Panc1 (cell line): ENCODE measurements at places on chromosomes 7 and 10.

GRCh38 chr10:130046591-130046990 lies 64.0 kb downstream of the C10orf143 start:
- no peak for DNase-seq

GRCh38 chr7:150372271-150373048 lies 3.8 kb downstream of the REPIN1 start:
- no peak for DNase-seq

DNA sequence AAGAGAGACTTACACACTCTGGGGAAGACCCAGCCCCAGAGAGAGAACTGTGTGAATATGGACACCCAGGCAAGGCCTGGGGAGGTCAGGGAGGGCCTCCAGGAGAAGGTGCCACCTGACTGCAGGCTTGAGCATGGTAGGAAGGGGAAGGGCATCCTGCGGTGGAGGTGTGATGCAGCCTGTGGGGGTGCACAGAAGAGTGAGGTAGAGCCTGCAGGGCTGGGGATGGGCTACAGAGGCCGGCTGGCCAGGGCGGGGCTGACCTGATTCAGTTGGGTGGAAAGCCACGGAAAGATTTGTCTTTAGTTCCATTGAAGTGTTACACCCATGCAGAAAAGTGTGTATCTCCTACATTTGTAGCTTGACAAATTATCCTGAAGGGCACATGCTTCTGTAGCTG lies 47.6 kb downstream of the ZMIZ1 start:
- DNase-seq = no peak

GRCh38 chr7:24299192-24299591 lies 15.2 kb downstream of the NPY start:
- no peak for DNase-seq

- no peak for DNase-seq
These were observed 4.7 kb downstream of the PDGFA start for GRCh38 chr7:514651-515598.

DNA sequence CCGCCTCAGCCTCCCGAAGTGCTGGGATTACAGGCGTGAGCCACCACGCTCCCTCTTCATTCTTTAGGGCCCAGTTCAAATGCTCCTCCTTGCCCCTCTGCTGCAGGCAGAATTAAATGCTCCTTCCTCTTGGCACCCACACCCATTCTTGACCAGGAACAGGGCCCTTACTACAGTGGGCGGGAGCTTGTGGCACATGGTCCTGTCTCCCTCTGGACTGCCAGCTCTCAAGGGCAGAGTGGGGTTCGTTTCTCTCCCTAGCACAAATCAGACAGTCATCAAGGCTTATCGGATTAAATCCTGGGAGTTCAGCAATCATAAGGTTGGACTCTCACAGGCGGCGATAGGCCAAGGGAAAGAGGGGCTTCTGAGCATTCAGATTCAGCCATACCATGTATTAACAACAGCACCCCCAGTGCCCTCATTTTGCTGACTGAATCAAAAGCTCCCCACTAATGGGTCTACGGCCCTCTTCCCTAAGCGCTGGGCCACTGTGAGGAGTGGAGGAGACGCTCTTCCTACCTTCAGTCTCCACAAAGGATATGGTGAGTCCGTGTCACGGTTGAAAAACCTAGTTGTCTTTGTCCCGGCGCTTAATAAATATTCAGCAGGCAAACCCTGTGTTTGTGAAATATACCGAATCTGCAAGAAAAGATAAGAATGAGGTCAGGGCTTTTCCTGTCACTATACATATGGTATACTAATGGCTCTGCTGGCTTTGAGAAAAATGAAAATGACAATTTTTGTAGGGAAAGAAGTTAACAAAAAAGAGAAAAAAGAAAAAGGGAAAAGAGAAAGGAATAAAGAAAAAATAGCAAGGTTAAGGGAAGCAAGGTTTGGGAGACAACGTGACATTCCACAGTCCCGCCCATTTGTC lies 107.4 kb downstream of the CLEC2L start:
- no peak for DNase-seq

GRCh38 chr10:86067436-86068050 lies 299.1 kb downstream of the GRID1 start:
- DNase-seq = no peak

DNA sequence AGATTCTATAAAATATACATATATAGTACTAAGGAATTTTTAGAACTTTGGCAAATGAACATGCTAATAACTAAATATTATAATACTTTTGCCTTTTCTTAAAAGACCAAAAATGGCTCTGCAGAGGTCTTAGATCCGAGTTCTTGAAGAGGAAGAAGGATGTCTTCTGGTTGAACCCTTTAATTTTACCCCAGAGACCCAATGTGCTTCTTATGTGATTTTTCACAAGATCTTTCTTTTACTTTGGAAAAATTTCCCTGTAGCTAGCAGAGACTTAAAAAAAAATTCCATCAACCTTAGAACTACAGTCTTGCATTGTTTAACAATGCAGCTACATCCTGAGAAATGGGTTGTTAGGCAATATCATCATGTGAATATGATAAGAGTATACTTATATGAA lies 663.2 kb downstream of the PARD3 start:
- DNase-seq = no peak

- peak; percentile 72 for DNase-seq
These were observed 39.3 kb downstream of the C1GALT1 start for GRCh38 chr7:7221599-7222038.

GRCh38 chr7:28517206-28517605 lies 104.9 kb downstream of the CREB5 start:
- no peak for DNase-seq

DNA sequence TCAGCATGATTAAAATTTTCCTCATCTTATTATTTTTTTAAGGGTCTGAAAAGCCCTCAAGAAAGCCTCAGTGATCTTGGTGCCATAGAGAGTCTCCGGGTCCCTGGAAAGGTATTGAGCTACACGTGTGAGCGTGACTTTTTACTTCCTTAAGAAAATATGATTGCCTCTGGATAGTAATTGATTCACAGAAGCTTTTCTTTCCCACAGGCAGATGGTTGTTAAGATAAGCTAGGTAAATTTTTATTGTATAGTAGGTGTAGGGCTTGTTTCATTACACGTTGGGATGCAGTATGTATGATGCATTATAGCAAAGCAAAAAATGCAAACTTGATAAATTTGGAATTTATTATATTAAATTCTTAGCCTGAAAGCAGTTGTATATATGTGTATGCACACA lies 7.7 kb downstream of the VPS50 start:
- no peak for DNase-seq

GRCh38 chr10:80137031-80137862 lies 4.7 kb downstream of the PLAC9 start:
- no peak for DNase-seq

DNA sequence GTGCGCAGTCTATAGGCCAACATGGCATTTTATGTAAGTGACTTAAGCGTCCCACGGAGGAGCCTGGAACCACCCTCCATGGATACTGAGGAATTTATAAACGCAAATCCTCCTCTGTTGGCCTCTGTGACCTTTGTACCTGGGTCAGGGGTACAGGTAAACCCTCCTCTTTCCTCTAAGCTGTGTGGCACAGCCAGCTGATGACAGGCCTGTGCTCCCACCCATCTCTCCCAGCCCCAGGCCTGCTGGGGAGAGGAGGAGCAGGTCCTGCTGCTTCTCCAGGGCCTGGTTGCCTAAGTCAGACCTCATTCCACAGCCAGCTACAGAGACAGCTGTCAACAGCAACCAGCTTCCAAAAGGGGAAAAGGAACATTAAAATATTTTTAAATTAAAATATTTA lies 5.0 kb downstream of the AVPI1 start:
- DNase-seq = no peak

DNA sequence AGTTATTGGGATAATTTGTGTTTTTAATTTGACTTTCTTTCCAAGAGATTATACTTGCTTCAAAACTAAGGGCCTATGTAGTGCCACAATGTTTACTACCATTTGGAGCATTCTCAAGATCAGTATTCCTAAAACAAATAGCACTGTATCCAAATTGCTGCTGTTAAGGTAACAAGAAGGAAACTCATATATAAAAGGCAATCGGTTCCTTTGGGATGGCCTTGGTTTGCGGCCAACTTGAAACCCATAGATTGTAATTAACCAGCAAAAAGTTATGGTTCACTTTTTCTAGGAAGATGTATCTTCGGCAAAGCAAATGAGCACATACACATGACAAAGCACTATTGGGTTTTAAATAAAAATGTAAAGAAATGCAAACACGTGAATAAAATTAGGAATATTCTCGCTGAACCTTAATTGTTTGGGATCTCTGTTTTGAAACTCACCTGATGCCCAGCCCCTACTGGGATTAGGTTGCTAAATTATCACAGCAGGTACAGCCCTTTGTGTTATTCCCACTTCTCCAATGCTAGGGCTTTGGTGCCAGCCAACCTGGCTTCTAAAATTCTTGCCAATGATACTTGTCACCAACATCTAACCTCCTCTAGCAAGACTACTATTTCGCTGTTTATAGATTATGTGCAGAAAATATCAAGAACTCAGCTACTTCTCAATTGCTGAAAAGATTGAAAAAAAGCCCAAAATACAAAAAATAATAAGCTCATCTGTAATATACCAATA lies 16.0 kb downstream of the CDNF start:
- DNase-seq = no peak

DNA sequence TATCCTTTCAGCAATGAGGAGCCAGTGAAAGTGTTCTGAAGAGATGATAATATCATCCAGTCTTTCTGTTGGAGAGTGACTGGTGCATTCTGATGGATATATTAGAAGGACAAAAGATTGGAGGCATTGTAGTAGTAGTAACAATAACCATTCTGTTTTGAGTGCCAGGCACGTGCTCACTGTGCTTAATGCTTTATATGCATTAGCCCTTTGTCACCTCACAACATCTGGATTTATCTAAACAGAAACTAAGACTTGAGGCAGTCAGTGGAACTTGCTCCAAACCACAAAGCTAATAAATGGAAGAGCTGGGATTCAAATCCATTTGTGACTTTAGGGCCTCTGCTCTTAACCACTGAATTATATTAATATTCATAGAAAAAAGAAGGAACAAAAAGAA lies 84.5 kb upstream of the OIT3 start:
- DNase-seq = no peak

- no peak for DNase-seq
These were observed 2.7 kb upstream of the CALML5 start for GRCh38 chr10:5502061-5502521.

DNA sequence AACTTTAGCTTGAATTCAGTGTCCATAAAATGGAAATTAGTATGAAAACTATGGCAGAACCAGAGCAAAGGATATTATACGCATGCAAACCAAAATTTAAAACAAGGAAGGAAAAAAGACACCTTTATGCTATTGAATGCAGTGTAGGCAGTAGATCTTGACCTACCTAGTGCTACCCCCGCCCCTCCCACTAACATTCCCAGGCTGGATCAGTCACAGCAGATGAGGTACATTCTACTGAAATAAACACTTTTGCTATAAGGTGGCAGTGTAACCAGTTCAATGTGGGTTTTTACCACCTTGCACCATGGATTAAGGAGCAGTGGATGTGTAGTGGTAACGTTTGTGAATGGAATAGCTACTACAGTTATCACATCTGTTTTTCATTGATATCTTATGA lies 27.9 kb downstream of the SRI start:
- DNase-seq = no peak

GRCh38 chr7:47472444-47473157 lies 109.3 kb downstream of the TNS3 start:
- DNase-seq = no peak

DNA sequence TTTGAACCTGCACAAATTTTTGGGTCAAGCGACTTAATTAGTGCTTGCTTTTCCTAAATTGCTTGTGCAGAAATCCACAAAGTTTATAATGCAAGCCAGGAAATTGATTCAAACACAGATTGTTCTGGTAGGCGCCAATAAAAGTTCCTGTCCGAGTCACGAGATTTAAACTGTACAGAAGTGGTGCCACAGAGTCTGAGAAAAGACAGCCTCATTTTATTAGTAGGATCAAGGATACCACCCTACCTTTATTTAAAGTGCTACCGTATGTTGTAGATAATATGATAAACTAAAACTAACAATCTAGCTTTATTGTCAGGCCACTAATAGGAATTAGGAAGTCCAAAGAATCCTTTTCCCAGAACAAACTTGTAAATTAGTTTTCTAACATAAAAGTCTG lies 696.7 kb downstream of the TNS3 start:
- DNase-seq = no peak

DNA sequence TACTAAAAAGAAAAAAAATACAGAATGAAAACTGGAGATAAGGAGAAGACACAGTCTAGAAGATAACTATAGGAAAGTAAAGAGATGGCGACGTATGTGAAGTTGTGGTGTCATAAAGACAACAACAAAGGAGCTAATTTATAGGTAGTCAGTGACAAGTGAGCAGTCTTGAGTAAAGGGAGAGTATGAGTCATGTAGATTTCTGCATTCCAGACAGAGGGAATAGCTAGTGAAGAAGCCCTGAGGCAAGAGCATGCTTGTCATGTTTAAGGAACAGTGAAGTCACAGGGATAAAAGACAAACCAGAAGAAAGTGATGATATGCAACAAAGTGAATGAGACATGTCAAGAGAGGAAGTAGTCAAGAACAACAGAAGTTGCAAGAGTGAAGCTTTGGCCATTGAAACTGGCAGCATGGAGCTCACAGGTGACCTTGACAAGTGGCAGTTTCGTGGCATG lies 2.3 kb upstream of the MIOS start:
- DNase-seq = peak; percentile 74

GRCh38 chr10:47115322-47115721 lies 184.7 kb upstream of the GDF10 start:
- DNase-seq = no peak

GRCh38 chr7:105316578-105317344 lies 72.0 kb downstream of the SRPK2 start:
- DNase-seq = no peak

DNA sequence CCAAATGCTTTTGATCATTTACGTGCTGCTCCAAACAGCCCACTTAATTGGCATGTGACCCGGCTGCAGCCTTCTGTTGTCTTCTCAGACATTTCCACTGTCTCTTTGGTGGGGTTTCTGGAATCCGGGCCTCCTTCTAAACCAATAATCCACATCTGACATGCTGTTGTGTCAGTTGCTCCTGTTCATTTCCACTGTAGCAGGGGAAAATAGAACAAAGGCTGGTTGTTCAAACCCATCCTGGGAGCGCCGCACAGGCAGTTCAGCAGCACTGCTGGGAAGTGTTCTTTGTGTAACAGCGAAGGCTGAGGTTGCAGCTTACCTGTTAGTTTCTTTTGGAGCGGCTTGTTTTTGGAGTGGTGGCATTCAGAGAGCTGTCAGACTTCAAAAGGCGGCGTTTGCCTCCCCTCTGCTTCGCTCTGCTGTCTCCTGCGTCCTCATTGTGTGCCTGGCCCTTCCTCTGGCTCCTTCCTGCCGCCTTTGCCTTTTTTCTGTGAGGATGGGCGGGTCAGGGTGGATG lies 149.4 kb downstream of the SNX10 start:
- DNase-seq = no peak

DNA sequence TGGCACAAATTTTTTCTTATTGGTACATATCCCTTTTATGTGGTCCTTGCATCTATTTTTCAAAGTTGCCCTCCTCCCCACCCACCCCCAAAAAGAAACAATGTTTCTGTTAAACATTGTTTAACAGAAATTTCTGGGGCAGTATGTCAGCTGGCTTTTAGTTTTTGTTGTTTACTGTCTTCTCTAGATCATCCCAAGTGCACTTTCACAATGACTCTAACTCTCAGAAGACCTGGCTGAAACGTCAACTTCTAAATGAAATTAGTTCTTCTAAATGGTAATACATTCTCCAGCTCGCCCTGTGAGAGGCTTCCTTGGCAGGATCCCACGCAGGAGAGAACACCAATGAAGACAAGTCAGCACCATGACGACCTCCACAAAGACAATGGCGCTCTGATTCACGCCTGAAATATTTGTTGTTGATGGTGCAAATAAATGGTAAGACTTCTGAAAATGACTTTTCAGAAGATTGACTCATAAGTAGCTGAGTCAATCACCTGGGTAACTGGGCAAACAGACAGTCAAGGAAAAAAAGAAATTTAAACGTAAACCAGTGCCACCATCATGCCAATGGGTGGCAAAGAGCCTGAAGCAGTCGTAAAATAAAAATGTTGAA lies 293.7 kb downstream of the FZD1 start:
- no peak for DNase-seq
